ENCODE measurements at places on chromosomes 6 and 20. TPM values are rescaled to one million over a fixed set of nuclear protein-coding genes. Genes with fewer than 3 reads are reported as not detected.

GRCh38 chr6:152463164-152463563 is 174.0 kb downstream of the SYNE1 start:
- H3K4me1 ChIP-seq = peaks cover 4% of the 10 kb centered on the region
- H3K27me3 ChIP-seq = peaks cover 4% of the 10 kb centered on the region
- no peak overlapping the region for H3K27ac ChIP-seq
- H3K36me3 ChIP-seq = no peaks in the 10 kb centered on the region

- H3K4me1 ChIP-seq = no peaks in the 10 kb centered on the region
- no peak for DNase-seq
- peaks cover 3% of the 10 kb centered on the region for H3K36me3 ChIP-seq
- no peak overlapping the region for H3K27ac ChIP-seq
These were observed 27.9 kb upstream of the TSPYL1 start for GRCh38 chr6:116307633-116308032.

ATF6B gene
- 135 TPM for total RNA-seq

- no peaks in the 10 kb centered on the region for H3K36me3 ChIP-seq
- H3K27ac ChIP-seq = no peak overlapping the region
- no peak overlapping the region for H3K4me3 ChIP-seq
- no peaks in the 10 kb centered on the region for H3K27me3 ChIP-seq
These were observed 271.7 kb upstream of the CHD6 start for GRCh38 chr20:41889844-41890224.

DNA sequence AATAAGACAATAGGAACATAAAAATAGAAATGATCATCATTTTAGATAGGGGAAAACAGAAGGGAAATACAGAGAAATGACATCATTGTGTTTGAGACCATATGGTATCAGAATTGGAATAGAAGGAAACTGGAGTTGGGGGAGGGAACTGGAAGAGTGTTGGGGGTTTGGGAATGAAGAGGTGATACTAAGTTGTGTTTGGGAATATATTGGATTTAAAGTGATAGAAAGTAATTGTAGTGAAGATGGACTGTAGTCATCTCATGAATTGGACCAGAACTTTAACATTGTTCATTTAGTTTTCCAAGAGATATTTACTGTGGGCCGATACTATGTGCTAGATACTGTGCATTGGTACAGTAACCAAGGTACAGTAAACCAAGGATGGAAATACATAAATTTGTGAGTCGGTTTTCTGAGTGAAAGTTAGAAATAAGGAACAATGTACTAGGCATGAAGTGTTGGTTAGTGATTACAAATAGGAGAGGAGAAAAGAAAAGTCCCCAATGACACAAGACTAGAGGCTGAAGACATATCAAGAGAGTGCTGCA is 32.3 kb downstream of the KCNQ5 start:
- no peak overlapping the region for H3K27ac ChIP-seq
- H3K4me1 ChIP-seq = peaks cover 22% of the 10 kb centered on the region
- no peak for DNase-seq
- H3K36me3 ChIP-seq = peaks cover 4% of the 10 kb centered on the region

- DNase-seq = no peak
- no peak overlapping the region for H3K4me3 ChIP-seq
- H3K27ac ChIP-seq = no peak overlapping the region
- no peaks in the 10 kb centered on the region for H3K36me3 ChIP-seq
These were observed 166.1 kb downstream of the CDKAL1 start for GRCh38 chr6:20700375-20700774.

DNA sequence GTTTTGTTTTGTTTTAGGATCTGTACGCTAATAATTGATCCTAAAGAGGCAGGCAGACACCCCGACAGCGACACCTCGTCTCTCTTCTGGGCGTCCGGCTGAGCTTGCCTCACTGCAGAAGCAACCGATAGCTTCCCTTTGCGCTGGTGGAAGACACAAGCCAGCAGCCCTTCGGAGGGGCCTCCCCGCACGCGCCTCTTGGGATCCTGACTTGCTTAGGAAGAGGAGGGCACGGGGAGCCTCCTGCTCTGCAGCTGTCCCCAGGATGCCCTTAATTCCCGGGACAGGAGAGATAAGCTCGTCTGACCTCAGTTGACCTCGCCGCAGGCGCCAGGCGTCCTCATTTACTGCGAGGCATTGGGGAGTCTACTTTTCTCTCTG is 94.0 kb downstream of the CD83 start:
- no peaks in the 10 kb centered on the region for H3K27me3 ChIP-seq
- H3K36me3 ChIP-seq = no peaks in the 10 kb centered on the region
- H3K4me3 ChIP-seq = peak overlapping the region; percentile 82
- H3K4me1 ChIP-seq = peaks cover 11% of the 10 kb centered on the region
- peak overlapping the region; percentile 75 for H3K27ac ChIP-seq

GRCh38 chr20:43065299-43065698 is 124.4 kb downstream of the PTPRT start:
- DNase-seq = no peak
- no peak overlapping the region for H3K27ac ChIP-seq
- H3K4me3 ChIP-seq = no peak overlapping the region

DNA sequence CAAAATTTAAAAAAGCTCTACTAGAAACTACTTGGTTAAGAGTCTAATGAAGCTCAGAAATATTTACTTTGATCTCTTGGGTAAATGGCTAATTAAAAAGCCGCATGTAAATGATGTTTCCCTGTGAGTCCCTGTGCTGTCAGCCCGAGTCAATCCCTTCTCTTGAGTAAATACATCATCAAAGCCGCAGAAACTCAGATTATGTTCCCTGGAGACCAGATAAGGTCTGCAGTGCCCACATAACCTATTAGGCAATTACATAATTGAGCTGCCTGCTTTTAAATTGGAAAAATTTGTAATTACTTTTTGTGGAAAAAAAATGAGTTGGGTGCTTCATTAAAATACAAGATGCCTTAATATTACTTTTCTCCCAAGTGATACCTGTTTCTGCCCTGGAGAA is 83.1 kb downstream of the KIZ start:
- no peaks in the 10 kb centered on the region for H3K27me3 ChIP-seq
- H3K27ac ChIP-seq = no peak overlapping the region
- H3K4me3 ChIP-seq = no peak overlapping the region
- H3K36me3 ChIP-seq = peaks cover 5% of the 10 kb centered on the region
- DNase-seq = no peak

WFDC5 gene
- total RNA-seq = not detected

NINL gene
- 2.3 TPM for total RNA-seq

CD109 gene
- total RNA-seq = 11.2 TPM

- peaks cover 27% of the 10 kb centered on the region for H3K4me1 ChIP-seq
- no peaks in the 10 kb centered on the region for H3K27me3 ChIP-seq
- H3K36me3 ChIP-seq = no peaks in the 10 kb centered on the region
- peak overlapping the region; percentile 24 for H3K27ac ChIP-seq
These were observed 527 bp downstream of the FBXO30 start for GRCh38 chr6:145814035-145814500.

GRCh38 chr6:35021004-35021403 is 120.1 kb downstream of the TCP11 start:
- no peak for DNase-seq
- H3K27me3 ChIP-seq = no peaks in the 10 kb centered on the region
- no peaks in the 10 kb centered on the region for H3K4me1 ChIP-seq

DNA sequence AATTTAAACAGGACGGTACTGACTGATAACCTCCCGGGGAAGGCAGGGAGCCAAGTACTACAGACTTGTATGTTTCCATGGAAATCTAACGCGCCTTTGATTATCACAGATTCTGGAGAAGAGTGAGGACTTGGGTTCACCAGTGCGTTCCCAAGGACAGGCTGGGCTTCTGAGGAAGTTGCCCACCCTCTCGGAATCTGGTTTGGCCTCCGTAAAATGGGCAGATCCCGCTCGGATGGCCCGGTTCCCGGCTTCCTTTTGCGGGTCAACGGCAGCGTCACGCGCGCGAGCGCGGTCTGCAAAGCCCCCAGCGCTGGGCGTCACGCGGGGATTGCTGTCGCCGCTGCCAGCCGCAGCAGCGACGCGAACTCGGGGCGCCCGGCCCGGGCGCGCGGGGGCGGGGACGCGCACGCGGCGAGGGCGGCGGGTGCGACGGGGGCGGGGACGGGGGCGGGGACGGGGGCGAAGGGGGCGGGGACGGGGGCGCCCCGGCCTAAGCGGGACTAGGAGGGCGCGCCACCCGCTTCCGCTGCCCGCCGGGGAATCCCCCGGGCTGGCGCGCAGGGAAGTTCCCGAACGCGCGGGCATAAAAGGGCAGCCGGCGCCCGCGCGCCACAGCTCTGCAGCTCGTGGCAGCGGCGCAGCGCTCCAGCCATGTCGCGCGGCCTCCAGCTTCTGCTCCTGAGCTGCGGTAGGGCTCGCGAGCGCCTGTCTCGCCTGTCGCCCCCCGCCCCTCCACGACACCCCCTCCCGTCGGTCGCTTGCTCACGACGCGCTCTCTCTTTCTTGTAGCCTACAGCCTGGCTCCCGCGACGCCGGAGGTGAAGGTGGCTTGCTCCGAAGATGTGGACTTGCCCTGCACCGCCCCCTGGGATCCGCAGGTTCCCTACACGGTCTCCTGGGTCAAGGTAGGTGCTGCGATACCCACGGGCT is at the start of gene CD83:
Gene CD83 (plus strand): TSS at position 615 of the 933 bp plus-strand sequence. CDS start 40 bp downstream, at position 655.
- DNase-seq = peak; percentile 82
- H3K4me3 ChIP-seq = peak within 1 kb of the TSS; percentile 84
- peak within 1 kb of the TSS; percentile 87 for H3K27ac ChIP-seq
- H3K27me3 ChIP-seq = peaks cover 23% of the 10 kb centered on the region

GRCh38 chr6:27617046-27617687 is 144.3 kb upstream of the ZNF184 start:
- no peak overlapping the region for H3K27ac ChIP-seq
- H3K4me3 ChIP-seq = peak overlapping the region; percentile 75
- no peak for DNase-seq
- no peaks in the 10 kb centered on the region for H3K36me3 ChIP-seq
- peaks cover 15% of the 10 kb centered on the region for H3K4me1 ChIP-seq

ADGRF1 gene
- not detected for total RNA-seq

DNA sequence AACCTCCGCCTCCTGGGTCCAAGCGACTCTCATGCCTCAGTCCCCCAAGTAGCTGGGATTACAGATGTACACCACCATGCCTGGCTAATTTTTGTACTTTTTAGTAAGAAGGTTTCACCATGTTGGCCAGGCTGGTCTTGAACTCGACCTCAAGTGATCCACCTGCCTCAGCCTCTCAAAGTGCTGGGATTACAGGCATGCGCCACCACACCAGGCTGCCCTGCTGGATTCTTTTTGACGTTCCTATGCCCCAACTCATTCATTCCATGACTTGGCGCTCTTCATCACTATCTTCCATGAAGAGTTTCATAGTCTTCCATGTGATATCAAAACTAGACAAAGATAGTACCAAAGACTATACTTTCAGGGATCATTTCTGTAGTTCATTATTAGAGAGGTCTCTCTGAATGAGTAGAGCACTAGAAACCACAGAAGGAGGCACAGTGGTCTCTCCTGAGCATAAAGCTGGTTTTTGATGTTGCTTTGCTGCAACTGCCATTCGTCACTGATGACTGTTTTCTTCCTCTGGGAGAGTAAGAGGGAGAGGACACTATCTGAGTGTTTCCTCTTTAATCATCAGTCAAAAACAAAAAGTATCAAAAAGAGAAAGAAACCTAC is 23.5 kb downstream of the DNAAF9 start:
- peak overlapping the region; percentile 29 for H3K27ac ChIP-seq
- H3K4me1 ChIP-seq = peaks cover 22% of the 10 kb centered on the region

LGSN gene
- 0.09 TPM for total RNA-seq

- peaks cover 19% of the 10 kb centered on the region for H3K27me3 ChIP-seq
- no peak overlapping the region for H3K4me3 ChIP-seq
- H3K27ac ChIP-seq = no peak overlapping the region
- no peak for DNase-seq
These were observed 6.0 kb upstream of the DNAAF9 start for GRCh38 chr20:3413393-3413889.

DNA sequence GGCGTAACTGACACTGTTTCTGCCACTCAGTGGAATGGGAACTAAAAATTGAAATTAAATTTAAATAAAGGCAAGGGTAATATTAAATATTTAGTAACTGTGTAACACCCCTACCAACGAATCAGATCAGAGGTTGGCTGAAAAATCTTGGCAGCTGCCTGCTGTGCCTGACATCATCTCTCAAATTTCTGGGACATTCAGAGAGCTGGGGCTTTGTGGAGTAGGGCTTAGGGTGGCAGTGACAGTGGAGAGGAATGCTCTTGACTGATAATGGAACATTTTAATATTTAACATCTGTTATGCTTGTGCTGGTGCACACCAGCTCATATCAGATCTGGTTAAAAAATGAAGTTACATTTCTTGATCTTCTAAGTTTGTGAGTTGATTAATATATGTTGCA is 62.2 kb downstream of the RFPL4B start:
- H3K36me3 ChIP-seq = no peaks in the 10 kb centered on the region
- no peak overlapping the region for H3K4me3 ChIP-seq
- H3K27ac ChIP-seq = no peak overlapping the region
- no peak for DNase-seq
- H3K4me1 ChIP-seq = no peaks in the 10 kb centered on the region
